ENCODE measurements at places on chromosomes 2 and 18.

GRCh38 chr18:7940971-7941370 is 373.9 kb downstream of the PTPRM start:
- no peak for DNase-seq

GRCh38 chr2:96470636-96471035 is 34.5 kb downstream of the NEURL3 start:
- peak; percentile 70 for DNase-seq

DNA sequence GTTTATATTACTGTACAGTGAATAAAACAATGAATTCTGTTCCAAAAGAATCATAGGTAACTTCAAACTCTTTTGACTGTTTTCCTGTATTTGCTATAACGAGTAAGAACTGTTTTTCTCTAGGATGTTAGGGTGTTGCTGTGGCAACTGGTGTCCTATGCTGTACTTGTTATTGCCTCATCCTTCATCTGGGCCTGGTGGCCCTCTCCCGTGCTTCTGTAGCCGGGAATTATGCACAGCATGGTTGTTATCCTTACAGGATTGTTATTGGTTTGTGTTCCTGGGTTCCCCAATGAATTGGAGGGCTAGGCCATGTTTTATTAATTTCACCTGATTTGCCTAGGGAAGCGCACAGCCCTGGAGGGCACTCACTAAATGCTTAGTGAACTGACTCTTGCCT is 279.2 kb downstream of the PTPRM start:
- DNase-seq = no peak

- no peak for DNase-seq
Measured at GRCh38 chr18:75369026-75369721, 58.3 kb downstream of the SMIM21 start.

GRCh38 chr18:30748541-30748940 is 294.0 kb downstream of the DSC3 start:
- no peak for DNase-seq
